T-helper 17 cell (primary cell): ENCODE measurements at places on chromosomes 5 and 9. TPM values are rescaled to one million over a fixed set of nuclear protein-coding genes. Genes with fewer than 3 reads are reported as not detected.

ADAMTS19 gene
- not detected for total RNA-seq

- DNase-seq: no peak
Observed at GRCh38 chr9:69273161-69273560, 51.9 kb upstream of the ENTREP1 start.

DNA sequence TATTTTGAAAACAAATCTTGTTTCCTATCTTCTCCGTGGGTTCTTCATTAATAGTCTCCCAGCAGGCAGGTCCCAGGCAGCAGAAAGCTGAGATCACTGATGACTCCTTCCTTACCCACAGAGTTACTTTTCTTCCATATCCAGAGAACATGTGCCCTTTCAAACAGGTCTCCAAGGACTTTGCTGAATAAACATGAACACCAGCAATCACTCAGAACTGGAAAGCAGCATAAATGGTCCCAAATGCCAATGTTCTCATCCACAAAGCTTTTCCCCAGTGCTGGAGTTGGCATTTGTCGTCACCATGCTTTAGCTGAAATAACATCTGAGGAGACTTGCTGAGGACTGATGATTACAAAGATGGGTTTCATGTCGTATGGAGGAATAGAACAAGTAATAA is 134.0 kb downstream of the YIPF5 start:
- DNase-seq: no peak

DNA sequence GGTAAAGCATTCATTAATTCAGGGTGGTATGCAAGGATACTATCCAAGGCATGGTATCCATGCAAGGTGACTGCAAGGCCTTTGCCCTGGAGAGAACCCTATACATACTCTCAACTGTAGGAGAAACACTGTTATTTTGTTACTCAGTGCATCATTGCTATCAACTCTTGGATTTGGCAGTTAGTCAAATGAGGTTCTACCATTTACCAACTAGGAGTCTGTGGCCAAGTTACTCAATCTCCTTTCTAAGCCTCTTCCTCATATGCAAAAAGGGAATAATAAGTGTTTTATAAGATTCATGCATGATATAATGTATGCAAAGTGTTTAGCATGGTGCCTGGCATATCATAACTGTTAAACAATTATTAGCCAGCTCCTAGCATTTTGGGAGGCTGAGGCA is 4.0 kb downstream of the PCDHGC3 start:
- DNase-seq: no peak

DNA sequence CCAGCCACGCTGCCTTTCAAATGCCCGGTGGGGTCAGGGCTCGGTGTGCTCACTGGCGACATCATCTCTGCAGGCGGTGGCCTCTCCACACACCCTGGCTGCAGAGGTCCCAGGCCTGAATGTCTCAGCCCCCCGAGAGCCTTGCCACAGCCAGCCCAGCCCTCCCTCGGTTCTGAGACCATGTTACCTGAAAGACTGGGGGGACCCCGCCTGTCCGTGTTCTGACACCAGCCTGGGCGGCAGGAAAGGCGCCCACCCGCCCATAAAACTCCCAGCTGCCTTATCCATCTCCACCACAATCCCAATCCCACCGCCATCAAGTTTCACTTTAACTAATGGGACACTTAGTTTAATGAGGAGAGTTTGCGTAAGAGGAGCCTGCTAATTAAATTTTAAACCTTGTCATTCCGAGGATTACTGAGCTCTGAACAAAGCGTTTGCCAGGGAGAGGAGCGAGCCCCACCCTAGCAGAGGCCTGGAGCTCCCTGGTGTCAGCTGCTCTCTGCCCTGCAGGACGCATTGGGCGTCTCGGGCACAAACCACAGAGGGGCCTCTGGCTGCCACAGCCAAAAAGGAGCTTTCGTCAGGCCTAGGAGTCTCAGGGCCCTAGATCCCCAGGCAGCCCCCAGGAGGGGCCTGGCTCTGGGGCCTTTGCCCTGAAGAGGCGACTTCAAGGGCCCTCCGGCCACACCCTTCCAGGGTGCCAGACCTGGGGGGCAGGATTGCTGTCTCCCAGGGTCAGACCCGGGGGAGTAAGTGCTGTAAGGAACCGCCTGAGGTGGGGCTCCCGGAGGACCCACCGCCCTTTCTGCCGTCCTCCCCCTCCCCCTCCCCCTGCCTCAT is 15.3 kb downstream of the LHX3 start:
- DNase-seq: no peak

- no peak for DNase-seq
Observed at GRCh38 chr9:27421577-27421976, 102.5 kb upstream of the IFNK start.

DNA sequence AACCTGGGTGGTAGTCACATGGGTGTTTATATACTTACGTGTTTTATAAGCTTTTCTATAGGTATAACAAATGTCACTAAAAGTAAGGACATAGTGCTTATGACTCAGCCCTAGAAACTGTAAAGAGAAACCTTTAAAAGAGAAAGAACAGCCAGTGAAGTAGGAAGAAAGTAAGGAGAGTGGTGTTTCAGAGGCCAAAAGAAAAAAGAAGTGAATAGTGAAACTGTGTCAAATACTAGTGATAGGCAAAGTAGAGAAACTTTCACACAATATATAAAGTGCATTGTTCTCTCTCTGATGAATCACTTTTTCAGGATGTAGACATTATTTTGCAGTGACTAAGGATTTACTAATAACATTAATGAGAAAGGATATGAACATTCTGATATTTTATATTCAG is 74.2 kb upstream of the SUSD1 start:
- no peak for DNase-seq

DNA sequence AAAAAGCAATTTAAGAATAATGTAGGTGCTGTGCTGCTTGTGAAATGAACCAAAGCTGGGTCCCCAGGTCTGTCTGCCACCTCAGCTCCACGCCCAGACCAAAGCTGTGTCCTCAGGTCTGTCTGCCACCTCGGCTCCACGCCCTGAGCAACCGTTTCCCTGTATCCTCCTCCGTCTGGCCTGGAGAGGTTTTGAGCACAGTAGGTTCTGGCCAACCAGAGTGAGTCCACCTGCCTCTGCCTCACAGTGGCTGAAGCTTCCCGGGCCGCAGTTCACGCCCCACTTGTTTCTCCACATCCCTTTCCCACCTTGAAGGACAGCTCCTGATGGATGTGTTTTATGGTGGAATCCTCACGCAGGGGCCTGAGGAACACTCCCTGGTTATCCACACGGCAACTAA is 120.5 kb downstream of the ADAMTS2 start:
- no peak for DNase-seq

- peak; percentile 21 for DNase-seq
Observed at GRCh38 chr9:20884985-20885593, 146.4 kb downstream of the HACD4 start.
